Ascending aorta (tissue), 2 donors: ENCODE measurements at places on chromosomes 3 and 15.

GRCh38 chr15:49741712-49742111, 120.9 kb downstream of the DTWD1 start:
- DNase-seq = no peak

DNA sequence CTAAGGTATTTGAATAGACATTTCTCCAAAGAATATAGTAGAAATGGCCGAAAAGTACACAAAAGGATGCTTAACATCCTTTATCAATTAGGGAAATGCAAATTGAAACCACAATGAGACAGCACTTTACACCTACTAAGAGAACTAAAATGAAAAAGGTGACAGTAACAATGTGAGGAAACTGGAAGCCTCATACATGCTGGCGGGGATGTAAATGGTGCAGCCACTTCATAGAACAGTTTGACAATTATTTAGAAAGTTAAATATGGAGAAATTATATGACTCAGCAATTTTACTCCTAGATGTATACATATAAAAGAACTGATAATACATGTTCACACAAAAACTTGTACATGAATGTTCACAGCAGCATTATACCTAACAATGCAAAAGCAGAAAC, 13.4 kb downstream of the SPICE1 start:
- no peak for DNase-seq

DNA sequence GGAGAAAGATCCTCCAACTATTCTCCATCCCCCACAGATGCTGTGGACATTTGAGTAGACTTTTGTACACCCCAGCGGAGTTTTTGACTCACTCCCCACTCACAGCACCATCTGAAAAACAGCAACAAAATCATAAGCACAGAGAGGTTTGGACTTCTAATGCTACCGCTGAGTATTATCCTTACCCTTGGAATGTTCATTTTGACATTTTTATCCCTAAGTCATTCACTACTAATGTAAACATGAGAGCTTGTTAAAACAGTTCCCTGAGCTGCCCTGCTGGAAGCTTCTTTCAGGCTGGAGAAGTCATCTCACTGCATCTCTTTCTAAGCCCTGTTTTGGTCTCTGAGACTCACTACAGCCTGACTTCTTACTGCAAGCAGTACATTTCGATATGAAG, 1045.9 kb downstream of the MCTP2 start:
- no peak for DNase-seq

- no peak for DNase-seq
Observed at GRCh38 chr15:101590785-101591184, 61.4 kb downstream of the TM2D3 start.

- no peak for DNase-seq
Observed at GRCh38 chr15:65335278-65336055, 31.0 kb downstream of the RNU5B-1 start.

- DNase-seq = no peak
Observed at GRCh38 chr15:82301296-82302016, 38.8 kb downstream of the SAXO2 start.

DNA sequence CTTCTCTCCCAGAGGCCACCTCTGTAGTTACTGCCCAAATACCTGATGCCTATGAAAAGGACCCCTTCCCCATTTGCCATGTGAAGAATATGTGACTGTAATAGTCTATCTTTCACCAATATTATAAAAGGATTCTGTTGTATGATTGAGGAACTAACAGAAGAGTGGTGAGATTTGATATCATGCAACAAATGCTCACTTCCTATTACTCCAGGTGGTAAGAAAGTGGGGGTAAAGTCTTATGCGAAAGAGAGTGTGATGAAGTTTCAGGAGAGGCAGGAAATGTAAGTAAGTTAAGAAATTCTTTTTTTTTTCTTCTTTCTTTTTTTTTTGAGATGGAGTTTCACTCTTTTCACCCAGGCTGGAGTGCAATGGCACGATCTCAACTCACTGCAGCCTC, 24.4 kb upstream of the RAP2B start:
- no peak for DNase-seq
